ENCODE measurements at places on chromosomes 2 and 18.

DNA sequence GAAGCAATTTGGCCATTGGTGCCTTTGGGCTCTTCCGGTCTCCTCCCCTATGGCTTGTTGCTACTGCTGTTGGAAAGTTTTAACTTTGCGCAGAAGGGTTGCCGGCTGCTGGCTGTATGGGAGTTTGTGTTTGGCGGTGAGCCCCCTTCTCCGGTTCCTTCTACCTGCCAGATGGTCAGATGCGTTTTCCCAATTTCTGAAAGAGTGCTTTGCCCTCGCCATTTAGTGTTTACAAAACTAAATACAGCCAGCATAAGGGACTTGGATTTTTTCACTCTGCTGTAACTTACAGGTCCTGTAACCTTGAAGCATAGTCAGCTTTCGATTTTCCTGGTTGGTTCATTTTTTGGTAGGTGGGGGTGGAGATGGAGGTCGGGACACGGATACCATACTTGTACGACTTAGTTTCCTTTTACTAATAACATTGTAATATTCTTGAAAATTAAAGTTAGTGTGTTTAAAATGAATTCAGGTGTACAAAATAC is 604 bp downstream of the COQ10B start:
- no peak for DNase-seq

GRCh38 chr2:223043164-223043941 is 8.6 kb upstream of the KCNE4 start:
- no peak for DNase-seq

- DNase-seq, result no peak
Observed at GRCh38 chr18:48340560-48340959, 68.6 kb downstream of the ZBTB7C start.

DNA sequence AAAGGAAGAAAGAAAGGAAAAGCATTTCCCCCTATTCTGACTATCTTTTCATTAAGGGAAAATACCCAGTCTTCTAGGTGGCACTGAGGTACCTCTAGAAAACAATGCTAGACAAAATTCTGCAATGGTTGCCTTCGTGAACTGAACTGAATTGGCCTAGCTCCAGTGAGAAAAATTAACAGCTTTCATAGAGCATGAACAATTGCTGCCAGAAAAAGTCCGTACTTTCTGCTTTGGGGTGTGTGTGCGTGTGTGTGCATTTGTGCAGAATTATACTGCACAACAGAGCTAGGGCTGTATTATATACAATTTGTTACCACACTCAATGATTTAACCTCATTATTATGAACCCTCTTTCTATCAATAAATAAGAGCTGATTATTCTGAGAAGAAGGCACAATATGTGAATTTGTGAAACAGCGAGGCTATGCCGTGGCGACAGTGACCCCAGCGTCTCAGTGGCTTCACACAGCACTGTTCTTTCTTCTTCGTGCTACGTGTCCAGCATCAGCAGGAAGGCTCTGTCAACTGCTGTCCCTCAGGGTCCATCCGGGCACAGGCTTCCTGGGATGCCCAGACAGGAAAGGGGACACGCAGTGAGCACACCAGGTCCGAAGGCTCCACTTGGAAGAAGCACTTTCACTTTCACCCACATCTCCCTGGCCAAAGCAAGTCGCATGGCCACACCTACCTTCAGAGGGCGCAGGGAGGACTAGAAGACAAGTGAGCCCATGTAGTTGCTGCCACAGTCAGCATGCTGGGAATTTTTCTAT is 47.5 kb downstream of the PTGR3 start:
- DNase-seq, result peak; percentile 29

DNA sequence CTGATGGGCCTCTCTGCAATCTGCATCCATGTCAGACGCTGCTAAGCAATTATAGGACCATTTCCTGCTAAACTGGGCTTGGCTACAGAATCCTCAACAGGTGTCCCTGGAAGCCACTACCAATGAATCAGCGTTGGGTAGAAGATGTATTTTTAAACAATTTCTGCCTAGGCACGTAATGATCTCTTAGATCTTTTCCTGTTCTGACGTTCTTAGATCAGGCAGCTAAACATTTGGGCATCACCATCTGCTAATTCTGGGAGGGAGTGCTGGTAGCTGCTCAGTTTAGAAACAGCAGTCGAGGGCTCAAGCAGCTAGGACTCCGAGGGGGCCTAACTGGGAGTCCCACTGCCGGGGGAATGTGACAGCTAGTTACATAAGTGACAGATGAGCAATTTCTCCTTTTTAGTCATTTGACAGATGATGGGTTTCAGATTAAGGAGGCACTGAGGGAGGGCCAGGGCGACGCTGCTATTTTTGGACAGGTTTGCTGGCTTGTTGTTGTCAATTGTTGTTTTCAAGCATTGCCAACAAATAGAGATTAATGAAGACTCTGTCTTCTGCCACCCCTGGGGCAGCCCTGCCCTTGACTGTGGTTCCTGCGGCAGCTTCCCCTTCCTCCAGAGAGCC is 92.7 kb downstream of the MRO start:
- DNase-seq, result no peak
